ENCODE measurements at places on chromosomes 12 and 14.
A peak's percentile ranks its signal among the peaks of the same experiment; 100 is the strongest.

GRCh38 chr12:30908722-30909348, 17.7 kb upstream of the TSPAN11 start:
- DNase-seq: peak; percentile 93

- DNase-seq: peak; percentile 59
Observed at GRCh38 chr12:102298022-102298421, 100.4 kb upstream of the PMCH start.

- no peak for DNase-seq
Observed at GRCh38 chr12:75917083-75917482, 114.5 kb downstream of the PHLDA1 start.

- DNase-seq: no peak
Observed at GRCh38 chr12:13206560-13206897, 10.0 kb downstream of the EMP1 start.

- DNase-seq: no peak
Observed at GRCh38 chr12:69412655-69413054, 53.1 kb downstream of the YEATS4 start.

DNA sequence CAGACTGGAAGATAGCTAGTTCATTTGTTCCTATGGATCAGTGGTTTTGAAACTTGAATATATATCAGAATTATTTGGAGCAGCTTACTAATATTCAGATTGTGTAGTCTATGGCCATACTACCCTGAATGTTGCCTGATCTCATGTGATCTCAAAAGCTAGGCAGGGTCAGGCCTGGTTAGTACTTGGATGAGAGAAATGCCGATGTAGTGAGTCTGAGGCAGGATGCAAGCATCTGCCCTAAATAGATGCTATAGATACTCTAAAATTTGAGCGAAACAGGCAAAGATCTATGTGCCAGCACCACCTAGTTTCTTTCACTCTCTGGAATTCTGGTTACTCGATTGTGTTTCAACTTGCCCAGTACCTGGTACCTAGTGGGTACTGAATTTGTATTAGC, 40.9 kb downstream of the FRMD6 start:
- DNase-seq: peak; percentile 34

Measured in fibroblast of skin of right biceps (primary cell).